Aorta (tissue), 5 donors: ENCODE measurements at places on chromosomes 5 and 9. TPM values are rescaled to one million over a fixed set of nuclear protein-coding genes. Genes with fewer than 3 reads are reported as not detected.

GRCh38 chr9:105439428-105439827 is 8.4 kb upstream of the FSD1L start:
- no peaks in the 10 kb centered on the region for H3K4me1 ChIP-seq
- no peak overlapping the region for H3K4me3 ChIP-seq
- DNase-seq: no peak
- no peaks in the 10 kb centered on the region for H3K27me3 ChIP-seq

DNA sequence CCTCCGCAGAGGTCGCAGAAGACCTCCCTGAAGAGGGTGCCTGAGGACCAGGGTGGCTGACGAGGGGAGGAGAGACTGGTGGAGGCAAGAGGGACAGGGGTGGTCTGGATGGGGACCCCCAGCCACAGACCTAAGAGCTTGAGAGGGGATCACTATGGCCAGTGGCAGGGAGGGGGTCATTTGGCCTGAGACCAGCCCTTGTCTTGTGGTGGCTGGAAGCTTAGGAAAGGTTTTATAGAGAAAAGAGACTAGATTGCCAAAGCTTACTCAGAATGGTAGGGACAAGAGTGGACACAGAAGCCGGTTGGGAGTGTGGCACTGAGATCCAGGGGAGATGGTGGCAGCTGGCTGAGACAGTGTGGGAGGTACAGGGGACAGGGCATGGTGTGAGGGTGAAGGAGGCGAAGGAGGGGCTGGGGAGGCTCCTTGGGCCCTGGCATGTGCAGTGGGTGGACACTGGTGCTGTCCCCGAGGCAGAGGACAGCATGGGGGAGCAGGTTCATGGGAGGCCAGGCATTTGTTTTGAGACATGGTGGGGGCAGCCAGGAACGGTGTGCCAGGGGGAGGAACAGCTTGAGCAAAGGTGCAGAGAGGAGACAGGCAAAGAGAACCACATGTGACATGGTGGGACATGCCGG is 123.0 kb downstream of the C9orf50 start:
- H3K36me3 ChIP-seq: no peaks in the 10 kb centered on the region
- peak overlapping the region; percentile 89 for H3K27ac ChIP-seq
- no peaks in the 10 kb centered on the region for H3K27me3 ChIP-seq
- no peak for DNase-seq
- H3K4me1 ChIP-seq: no peaks in the 10 kb centered on the region

GRCh38 chr5:180334751-180335613 is 18.2 kb downstream of the GFPT2 start:
- no peaks in the 10 kb centered on the region for H3K27me3 ChIP-seq
- peak; percentile 76 for DNase-seq
- no peaks in the 10 kb centered on the region for H3K36me3 ChIP-seq
- H3K4me1 ChIP-seq: no peaks in the 10 kb centered on the region
- H3K27ac ChIP-seq: no peak overlapping the region

- DNase-seq: no peak
- no peaks in the 10 kb centered on the region for H3K4me1 ChIP-seq
- no peaks in the 10 kb centered on the region for H3K36me3 ChIP-seq
Measured at GRCh38 chr5:111404270-111404769, 108.0 kb downstream of the STARD4 start.

- no peak for DNase-seq
- H3K4me3 ChIP-seq: no peak overlapping the region
- no peak overlapping the region for H3K27ac ChIP-seq
- no peaks in the 10 kb centered on the region for H3K4me1 ChIP-seq
Measured at GRCh38 chr5:65647941-65648340, 23.1 kb downstream of the SHLD3 start.

GRCh38 chr9:136312436-136312835 is 8.5 kb upstream of the CCDC187 start:
- no peak for DNase-seq
- no peak overlapping the region for H3K27ac ChIP-seq
- no peaks in the 10 kb centered on the region for H3K27me3 ChIP-seq
- no peaks in the 10 kb centered on the region for H3K36me3 ChIP-seq
- no peaks in the 10 kb centered on the region for H3K4me1 ChIP-seq
- H3K4me3 ChIP-seq: no peak overlapping the region

- no peak overlapping the region for H3K27ac ChIP-seq
- H3K4me1 ChIP-seq: no peaks in the 10 kb centered on the region
- H3K36me3 ChIP-seq: no peaks in the 10 kb centered on the region
Measured at GRCh38 chr5:10671041-10672008, 89.7 kb downstream of the DAP start.

- no peaks in the 10 kb centered on the region for H3K27me3 ChIP-seq
- H3K36me3 ChIP-seq: no peaks in the 10 kb centered on the region
- H3K4me3 ChIP-seq: no peak overlapping the region
- no peaks in the 10 kb centered on the region for H3K4me1 ChIP-seq
- H3K27ac ChIP-seq: no peak overlapping the region
Measured at GRCh38 chr9:69034071-69034470, 1.5 kb upstream of the FXN start.

- peaks cover 2% of the 10 kb centered on the region for H3K4me1 ChIP-seq
- no peak overlapping the region for H3K27ac ChIP-seq
- H3K27me3 ChIP-seq: no peaks in the 10 kb centered on the region
- no peaks in the 10 kb centered on the region for H3K36me3 ChIP-seq
- no peak for DNase-seq
Measured at GRCh38 chr9:2425676-2426075, 195.9 kb upstream of the VLDLR start.

- DNase-seq: no peak
- H3K4me3 ChIP-seq: no peak overlapping the region
- no peaks in the 10 kb centered on the region for H3K36me3 ChIP-seq
- H3K4me1 ChIP-seq: no peaks in the 10 kb centered on the region
Measured at GRCh38 chr5:9363449-9363848, 182.4 kb downstream of the SEMA5A start.

GRCh38 chr5:171757853-171758535 is 27.6 kb upstream of the SMIM23 start:
- no peak for DNase-seq
- H3K4me1 ChIP-seq: no peaks in the 10 kb centered on the region
- H3K4me3 ChIP-seq: no peak overlapping the region
- H3K27ac ChIP-seq: no peak overlapping the region

- H3K36me3 ChIP-seq: no peaks in the 10 kb centered on the region
- no peaks in the 10 kb centered on the region for H3K4me1 ChIP-seq
- H3K27me3 ChIP-seq: no peaks in the 10 kb centered on the region
- H3K27ac ChIP-seq: no peak overlapping the region
- H3K4me3 ChIP-seq: no peak overlapping the region
Measured at GRCh38 chr9:76401176-76401575, 7.0 kb upstream of the RFK start.

DNA sequence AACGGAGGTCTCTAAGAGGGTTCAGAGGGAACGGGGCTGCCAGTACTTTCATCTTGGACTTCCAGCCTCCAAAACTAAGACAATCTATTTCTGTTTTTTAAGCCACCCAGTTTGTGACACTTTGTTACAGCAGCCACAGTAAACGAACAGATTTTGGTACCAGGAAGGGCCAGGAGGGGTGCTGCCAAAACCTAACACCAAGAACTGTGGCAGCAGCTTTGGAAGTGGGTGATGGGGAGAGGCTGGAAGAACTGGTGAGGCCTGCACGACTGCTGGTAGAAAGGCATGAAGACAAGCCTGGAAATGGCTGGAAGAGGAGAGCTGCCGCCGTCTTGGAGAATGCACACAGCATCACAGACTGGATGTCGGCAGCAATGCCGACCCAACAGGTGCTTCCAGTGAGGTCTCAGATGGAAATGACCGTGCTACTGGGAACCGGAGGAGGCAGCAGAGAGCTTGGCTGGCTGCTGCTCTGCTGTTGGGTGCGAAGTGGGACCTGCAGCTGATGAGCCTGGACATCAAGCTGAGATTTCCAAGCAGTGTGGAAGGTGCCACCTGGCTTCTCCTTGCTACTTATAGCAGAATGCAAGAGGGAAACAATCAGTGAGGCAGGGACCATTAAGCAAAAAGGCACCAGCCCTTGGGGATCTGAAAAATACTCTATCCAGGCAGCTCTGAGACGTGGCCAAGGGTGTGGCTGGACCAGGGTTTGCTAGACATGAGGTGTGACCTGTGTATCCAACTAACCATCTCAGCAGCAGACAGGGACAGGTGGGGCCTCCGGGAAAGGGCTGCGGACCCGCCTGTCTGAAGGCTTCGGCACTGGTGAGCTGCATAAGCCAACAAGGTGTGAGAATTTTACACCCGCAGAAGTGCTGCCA is 4.7 kb upstream of the TMEM210 start:
- no peak for DNase-seq
- H3K4me3 ChIP-seq: no peak overlapping the region
- no peak overlapping the region for H3K27ac ChIP-seq
- H3K36me3 ChIP-seq: no peaks in the 10 kb centered on the region
- no peaks in the 10 kb centered on the region for H3K4me1 ChIP-seq

- no peak for DNase-seq
- H3K4me3 ChIP-seq: no peak overlapping the region
- H3K4me1 ChIP-seq: no peaks in the 10 kb centered on the region
Measured at GRCh38 chr5:128498844-128499455, 39.1 kb downstream of the FBN2 start.

DNA sequence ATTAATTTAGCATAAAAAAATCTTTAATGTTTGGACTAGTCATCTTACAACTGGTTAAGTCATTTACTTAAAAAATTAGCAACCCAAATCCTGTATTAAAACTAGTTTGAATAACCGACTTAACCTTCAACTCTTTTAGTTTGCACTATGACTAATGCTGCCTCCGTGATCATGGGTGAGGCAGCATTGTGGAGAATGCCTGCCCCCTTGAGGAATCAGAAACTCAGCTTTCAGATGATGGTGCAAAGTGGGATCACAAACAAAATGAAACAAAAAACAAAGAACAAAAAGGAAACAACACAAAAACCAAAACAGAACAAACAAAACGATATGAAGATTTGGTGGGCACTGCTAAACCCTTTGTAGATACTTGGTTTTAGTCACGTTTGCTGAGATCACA is 127.0 kb upstream of the PALM2AKAP2 start:
- no peaks in the 10 kb centered on the region for H3K36me3 ChIP-seq
- no peaks in the 10 kb centered on the region for H3K27me3 ChIP-seq
- no peak for DNase-seq
- H3K4me3 ChIP-seq: no peak overlapping the region
- no peak overlapping the region for H3K27ac ChIP-seq

- H3K27ac ChIP-seq: no peak overlapping the region
- H3K4me1 ChIP-seq: no peaks in the 10 kb centered on the region
- no peak overlapping the region for H3K4me3 ChIP-seq
- peak; percentile 57 for DNase-seq
Measured at GRCh38 chr9:123421186-123421585, 65.2 kb downstream of the CRB2 start.

- H3K27me3 ChIP-seq: no peaks in the 10 kb centered on the region
- H3K4me1 ChIP-seq: no peaks in the 10 kb centered on the region
- H3K27ac ChIP-seq: peak overlapping the region; percentile 72
- H3K4me3 ChIP-seq: peak overlapping the region; percentile 71
Measured at GRCh38 chr5:56480078-56480704, 247.1 kb upstream of the ANKRD55 start.

DNA sequence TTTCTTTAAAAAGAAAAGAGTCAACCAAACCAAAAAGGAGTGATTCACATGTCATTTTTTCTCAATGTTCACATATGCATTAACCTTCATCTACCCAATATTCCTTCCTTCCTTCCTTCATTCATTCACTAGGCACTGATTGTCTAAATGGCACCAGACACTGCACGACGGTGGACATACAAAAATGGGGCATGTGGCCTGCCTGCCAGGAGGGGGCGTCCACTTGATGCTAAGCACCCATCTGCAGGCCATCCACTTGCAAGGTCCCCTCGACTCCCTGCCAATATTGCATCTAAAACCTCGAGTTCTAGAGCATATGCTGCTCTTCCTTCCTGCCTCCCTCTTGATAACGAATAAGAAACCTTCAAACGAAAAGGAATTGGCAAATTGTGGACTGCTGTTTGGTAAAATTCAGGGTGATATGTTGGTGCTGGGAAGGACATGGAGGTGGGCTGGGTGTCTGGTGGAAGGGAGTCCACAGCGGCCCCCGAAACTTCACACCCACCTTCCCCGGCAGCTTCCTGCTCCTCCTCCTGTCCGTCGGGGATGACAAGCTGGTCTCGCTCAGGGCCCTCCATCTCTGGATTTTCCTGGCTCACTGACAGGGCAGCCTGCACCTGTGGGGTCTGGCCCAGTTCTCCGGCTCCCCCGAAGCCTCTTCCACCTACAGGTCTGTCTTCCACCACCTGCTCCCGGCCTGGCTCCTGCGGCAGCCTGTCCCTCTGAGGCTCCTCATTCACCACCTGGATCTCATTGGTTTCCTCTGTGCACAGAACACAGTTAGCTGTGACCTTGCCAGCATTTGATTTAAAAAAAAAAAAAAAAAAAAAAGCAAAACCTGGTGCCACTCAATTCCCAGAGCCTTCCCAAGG is 64.3 kb downstream of the GOLM1 start:
- no peak overlapping the region for H3K4me3 ChIP-seq
- H3K27me3 ChIP-seq: no peaks in the 10 kb centered on the region

- H3K36me3 ChIP-seq: no peaks in the 10 kb centered on the region
- H3K4me3 ChIP-seq: no peak overlapping the region
- H3K27me3 ChIP-seq: no peaks in the 10 kb centered on the region
Measured at GRCh38 chr5:171420431-171421241, 1.2 kb downstream of the FGF18 start.

GRCh38 chr5:31237174-31237573 is 43.7 kb downstream of the CDH6 start:
- no peak overlapping the region for H3K27ac ChIP-seq
- H3K4me3 ChIP-seq: no peak overlapping the region
- H3K4me1 ChIP-seq: no peaks in the 10 kb centered on the region
- no peaks in the 10 kb centered on the region for H3K36me3 ChIP-seq

DNA sequence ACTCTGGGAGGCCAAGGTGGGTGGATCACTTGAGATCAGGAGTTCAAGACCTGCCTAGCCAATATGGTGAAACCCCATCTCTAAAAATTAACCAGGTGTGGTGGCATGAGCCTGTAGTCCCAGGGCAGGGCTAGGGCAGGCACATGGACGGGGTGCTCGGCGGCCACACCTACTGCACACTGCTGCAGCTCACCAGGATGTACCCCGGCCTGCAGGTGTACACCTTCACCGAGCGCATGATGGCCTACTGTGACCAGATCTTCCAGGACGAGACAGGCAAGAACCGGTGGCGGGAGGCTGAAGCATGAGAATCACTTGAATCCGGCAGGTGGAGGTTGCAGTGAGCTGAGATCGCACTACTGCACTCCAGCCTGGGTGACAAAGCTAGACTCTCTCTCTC is 3.2 kb downstream of the ST6GALNAC4 start:
- no peaks in the 10 kb centered on the region for H3K27me3 ChIP-seq
- H3K4me3 ChIP-seq: no peak overlapping the region
- no peak overlapping the region for H3K27ac ChIP-seq

GRCh38 chr9:2351324-2351723 is 270.3 kb upstream of the VLDLR start:
- H3K4me1 ChIP-seq: no peaks in the 10 kb centered on the region
- no peak overlapping the region for H3K4me3 ChIP-seq
- no peaks in the 10 kb centered on the region for H3K36me3 ChIP-seq

PDZD2 gene
- 2.8 TPM for polyA plus RNA-seq

PDE6A gene
- polyA plus RNA-seq: 0.13 TPM

SHISAL2B gene
- polyA plus RNA-seq: not detected

NR4A3 gene
- 0.50 TPM for polyA plus RNA-seq

LCN2 gene
- polyA plus RNA-seq: 0.90 TPM

PRDM9 gene
- 0.03 TPM for polyA plus RNA-seq
